ENCODE measurements at places on chromosomes 3 and 15.

DNA sequence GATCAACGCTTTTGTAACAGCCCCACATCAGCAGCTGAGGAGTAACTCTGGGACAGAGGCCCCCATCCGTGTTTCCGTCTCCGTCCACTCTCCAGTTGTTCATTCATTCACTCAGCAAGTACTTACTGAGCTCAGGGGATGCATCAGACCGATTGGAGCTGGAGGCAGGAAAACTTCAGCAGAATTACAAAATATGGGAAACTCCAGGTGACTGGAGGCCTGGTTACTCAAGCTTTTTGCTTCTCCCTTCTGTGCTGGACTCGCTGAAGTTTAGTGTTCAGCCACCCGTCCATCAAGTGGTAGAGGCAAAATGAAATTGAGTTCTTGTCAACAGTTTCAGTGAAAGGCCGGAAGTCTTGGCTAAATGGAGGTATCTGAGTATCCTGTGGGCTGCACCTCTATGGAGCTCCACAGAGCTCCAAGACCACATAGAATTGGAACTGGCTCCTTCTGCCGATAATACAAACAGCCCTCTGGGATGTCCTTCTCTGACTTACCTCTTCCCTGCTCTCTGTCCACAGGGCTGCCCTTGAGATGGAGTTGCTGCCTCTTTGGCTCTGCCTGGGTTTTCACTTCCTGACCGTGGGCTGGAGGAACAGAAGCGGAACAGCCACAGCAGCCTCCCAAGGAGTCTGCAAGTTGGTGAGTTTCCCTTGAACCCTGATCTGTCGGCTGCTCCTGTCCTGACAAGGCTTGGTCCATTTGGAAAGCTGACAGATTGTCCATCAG lies 14.7 kb downstream of the NRROS start:
- DNase-seq: no peak

GRCh38 chr3:14224895-14225294 lies 46.3 kb downstream of the LSM3 start:
- peak; percentile 55 for DNase-seq

DNA sequence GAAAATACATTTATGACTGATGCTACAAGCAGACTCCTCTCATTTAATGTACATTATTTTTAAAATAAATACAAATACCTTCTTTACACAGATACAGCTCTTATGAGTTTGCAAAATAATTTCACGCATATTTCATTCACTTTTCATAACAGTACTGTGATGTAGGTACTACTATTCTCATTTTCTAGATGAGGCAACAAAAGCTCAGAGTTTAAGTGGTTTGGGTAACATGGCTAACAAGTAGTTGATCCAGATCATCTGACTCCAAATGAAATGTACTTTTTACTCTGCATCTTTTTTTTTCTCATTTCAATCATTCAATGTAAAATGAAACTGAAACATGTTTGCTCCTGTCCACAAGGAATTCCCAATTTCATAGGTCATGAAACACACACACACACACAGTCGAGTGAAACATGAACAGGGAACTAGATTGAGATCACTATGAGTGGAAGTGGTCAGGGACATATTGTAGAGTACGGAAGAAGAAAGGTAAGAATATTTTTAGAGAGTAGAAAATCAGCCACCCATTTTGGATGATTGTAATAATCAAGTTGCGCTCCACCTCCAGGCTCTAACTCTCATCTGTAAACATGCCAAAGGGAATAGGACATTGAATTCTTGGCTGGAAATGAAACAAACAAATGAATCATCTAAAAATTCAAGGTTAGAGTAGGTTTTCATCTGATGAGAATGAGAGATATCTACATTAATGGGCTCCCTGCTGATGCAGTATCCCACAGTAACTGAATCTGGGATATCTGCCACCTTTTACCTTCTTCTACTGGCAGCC lies 92.4 kb downstream of the CLDN1 start:
- no peak for DNase-seq

GRCh38 chr3:138547342-138547975 lies 46.6 kb downstream of the CEP70 start:
- no peak for DNase-seq

- DNase-seq: no peak
Observed at GRCh38 chr3:182921665-182922355, 58.5 kb downstream of the DCUN1D1 start.

- DNase-seq: no peak
Observed at GRCh38 chr3:44682182-44682896, 30.1 kb upstream of the ZNF502 start.

- DNase-seq: no peak
Observed at GRCh38 chr3:52117537-52117936, 36.7 kb downstream of the POC1A start.

DNA sequence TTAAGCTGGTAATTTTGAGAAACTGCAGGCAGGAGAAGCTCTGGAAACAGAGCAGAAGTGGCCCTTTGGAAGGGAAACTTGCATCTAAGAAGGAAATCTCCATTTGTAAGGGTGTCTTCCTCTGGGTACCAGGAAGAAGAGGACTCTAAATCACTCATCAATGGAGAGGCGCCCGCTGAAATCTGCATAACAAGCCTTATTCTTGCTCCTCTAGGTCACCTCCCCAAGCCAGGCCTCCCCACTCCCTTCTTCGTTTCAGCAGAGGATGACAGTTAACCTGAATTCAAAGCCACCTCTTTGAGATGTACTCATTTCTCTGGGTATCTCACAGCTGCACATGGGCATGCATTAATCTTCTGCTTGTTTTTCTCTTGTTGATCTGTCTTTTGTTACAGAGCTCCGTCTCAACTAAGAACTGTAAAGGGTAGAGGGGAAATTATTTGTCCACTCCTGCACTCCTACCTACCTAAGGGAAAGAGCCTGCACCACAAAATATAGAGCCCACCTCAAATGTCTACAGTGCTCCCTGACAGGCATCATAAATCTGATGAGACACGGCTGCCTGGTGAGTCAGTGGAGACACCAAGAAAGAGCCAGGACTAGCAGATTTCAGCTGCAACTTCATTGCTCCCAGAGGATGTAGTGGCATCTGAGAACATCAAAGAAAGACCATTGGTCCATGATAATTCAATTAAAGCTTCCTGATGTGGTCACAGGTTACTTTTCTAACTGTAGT lies 51.5 kb downstream of the GABRB3 start:
- DNase-seq: no peak

- peak; percentile 73 for DNase-seq
Observed at GRCh38 chr3:183534249-183534648, 21.3 kb downstream of the KLHL6 start.

DNA sequence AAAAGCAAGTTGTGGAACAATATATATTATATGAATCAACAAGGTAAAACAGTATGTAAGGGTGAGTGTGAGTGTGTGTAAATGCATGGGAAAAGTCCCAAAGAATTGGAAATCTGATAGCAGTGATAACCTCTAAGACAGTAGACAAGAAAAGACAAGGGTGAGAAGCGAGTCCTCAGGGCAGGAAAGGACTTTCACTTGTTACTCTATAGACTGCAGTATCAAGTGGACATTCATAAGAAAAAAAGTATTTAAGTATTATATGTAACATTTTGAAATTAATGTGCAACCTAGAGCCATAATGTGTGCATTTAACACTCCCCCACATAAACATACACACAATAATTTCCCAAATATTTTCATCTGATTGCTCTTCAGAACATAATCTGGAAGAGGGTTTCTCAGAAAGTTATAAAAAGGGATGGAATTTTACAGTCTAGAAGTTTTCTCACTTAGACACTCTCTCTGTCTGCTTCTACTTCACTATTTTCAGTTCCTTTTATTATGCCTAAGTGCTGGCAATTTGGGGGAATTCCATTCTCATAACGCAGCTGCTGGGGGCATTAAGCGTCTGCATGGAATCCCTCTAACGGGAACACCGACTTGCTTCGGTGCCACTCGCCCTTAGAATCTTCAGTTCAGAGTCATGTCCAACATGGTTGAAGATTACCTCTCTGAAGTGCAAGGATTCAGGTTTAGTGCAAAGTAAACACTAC lies 50.0 kb upstream of the CDIN1 start:
- DNase-seq: no peak

DNA sequence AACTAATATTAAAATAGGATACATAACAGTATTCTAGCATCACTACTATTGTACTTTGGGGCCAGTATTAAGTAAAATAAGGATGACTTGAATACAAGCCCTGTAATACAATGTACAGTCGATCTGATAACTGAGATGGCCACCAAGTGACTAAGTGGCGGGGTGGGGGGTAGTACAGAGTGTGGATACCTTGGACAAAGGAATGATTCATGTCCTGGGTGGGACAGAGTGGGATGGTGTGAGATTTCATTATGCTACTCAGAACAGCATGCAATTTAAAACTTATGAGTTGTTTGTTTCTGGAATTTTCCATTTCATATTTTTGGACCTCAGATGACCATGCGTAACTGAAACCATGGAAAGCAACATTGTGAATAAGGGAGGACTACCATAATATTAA lies 46.0 kb downstream of the SLC7A14 start:
- DNase-seq: no peak

DNA sequence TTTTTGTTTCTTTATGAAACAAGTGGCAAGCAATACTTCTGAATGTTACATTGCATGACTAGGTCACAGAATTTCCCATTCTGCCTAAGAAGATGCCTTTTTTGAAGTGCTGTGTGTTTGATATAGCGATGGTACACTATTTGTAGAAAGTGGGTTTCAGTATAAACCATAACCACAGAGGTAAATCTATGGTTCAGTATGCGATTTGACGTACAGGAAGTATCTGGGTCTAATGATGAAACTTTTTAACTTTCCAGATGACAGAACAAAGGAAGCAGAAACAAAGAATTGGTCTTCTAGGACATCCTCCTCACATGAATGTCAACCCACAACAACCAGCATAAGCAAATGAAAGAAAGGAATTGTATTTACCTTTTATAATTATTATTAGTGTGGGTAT lies 133.4 kb upstream of the BHLHE40 start:
- DNase-seq: no peak

DNA sequence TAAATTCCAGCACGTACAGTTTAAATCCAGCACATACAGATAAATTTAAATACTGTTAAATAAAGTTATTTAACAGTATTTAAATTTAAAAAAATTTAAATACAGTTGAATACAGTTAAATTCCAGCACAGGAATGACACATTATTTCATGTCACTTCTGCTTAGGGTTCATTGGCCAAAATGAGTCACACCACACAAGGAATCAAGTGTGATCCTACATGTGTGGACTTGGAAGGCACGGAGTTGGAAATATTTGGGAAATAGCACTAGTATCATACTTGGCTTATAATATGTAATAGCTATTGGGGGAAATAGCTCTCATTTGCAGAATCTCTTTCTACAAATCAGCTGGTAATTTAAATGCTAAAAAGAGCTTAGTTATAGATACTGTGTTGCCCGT lies 10.6 kb downstream of the RAB7A start:
- no peak for DNase-seq

- DNase-seq: no peak
Observed at GRCh38 chr15:46242935-46243334, 608.1 kb downstream of the SQOR start.

DNA sequence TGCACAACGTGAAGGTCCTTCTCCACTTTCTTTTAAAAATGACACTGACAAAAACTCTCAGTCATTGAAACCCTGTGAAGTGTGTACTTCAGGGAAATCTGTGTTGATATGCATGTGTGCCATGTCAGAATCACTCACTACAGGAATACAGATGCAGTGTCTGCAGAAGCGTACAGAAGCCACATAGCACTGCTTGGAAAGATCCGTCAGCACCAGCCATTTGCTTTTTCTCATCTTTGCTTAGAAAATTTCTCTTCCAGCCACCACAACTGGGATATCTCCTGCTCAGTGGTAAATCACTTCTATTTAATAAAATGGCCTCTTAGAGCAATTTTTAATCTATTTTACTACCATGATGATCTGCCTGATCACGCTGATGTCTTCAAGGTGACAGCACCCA lies 91.3 kb upstream of the ARHGEF26 start:
- no peak for DNase-seq

DNA sequence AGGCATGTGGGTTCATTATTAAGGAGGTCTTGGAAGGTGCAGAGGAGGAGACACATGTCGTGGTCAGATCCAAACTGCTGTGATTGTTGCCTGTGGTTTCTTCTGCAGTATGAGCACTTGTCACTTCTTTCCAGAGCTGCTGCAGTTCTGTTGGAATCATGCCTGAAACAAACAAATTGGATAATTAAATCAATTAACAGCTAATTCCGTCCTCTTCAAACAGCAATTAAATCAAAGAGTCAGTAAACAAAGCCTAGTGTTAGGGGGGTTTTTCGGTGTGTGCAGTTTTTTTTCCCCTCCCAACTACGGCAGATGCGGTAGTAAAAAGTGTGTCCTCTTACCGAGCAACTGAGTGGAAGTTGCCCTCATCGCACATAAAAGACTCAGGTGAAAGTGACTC lies 542.2 kb downstream of the FOXP1 start:
- no peak for DNase-seq

DNA sequence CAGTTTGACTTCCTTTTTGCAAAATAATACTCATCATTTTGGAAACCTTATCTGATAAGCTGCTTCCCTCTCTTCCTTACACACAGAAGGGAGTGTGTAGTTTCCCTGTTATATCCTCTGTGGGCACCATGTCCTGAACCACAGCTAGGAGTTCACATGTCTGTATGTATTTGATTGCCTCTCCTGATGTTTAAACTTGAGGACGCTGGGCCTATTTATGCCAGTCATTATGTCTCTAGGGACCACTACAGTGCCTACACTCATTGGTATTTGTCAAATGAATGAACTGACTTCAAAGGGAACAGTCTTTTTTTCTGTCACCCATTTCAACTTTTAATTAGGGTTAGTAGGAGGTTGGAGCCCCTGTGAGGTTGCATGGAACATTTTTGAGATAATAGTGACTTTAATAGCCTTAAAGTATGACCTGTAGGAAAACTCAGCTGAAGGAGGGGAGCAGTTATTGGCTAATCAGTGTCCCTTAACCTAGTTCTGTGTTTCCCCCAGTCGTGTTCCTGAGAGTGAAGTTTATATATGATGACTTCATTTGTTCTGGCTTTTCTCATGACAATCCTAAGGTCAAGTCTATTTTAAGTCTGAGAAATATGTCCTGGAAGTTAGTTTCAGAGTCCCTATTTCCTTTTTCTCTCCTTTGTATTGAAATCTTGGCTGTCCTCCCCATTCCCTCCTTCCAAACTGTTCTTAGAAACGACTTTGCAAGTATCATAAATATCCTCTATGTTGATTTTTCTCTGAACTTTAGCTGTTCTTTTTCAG lies 28.9 kb downstream of the PDE8A start:
- DNase-seq: no peak

Data from kidney capillary endothelial cell (primary cell).